Activated CD8-positive, alpha-beta memory T cell treated with anti-CD3 and anti-CD28 coated beads for 24 hours (primary cell): ENCODE measurements at places on chromosomes 3 and 15.
A peak's percentile ranks its signal among the peaks of the same experiment; 100 is the strongest.

GRCh38 chr15:85563731-85564130 is 183.3 kb downstream of the AKAP13 start:
- DNase-seq: no peak

- DNase-seq: no peak
Observed at GRCh38 chr3:143071776-143072175, 47.8 kb upstream of the CHST2 start.

GRCh38 chr15:51776952-51777569 is 25.7 kb downstream of the TMOD2 start:
- DNase-seq: peak; percentile 75

DNA sequence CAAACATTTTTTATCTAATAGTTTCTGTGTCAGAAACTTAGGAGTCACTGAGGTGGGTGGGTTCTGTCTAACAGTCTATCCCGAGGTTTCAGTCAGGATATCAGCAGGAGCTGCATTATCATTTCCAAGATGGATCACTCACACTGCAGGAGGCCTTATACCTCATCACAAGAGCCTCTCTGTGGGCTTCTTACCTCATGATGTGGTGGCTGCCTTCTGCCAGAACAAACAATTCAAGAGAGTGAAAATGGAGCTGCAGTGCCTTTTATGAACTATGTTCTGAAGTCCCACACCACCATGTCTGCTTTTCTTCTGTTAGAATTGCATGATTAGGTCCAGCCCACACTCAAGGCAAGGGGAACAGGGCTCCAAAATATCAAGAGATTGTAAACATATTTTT is 27.9 kb downstream of the RFX7 start:
- no peak for DNase-seq

GRCh38 chr3:190877925-190878324 is 15.4 kb upstream of the GMNC start:
- no peak for DNase-seq

- DNase-seq: no peak
Observed at GRCh38 chr3:65402597-65402996, 636.1 kb downstream of the MAGI1 start.

GRCh38 chr3:174859114-174859735 is at the start of gene NAALADL2:
NAALADL2 (plus strand) TSS chr3:174859334.
- no peak for DNase-seq

- no peak for DNase-seq
Observed at GRCh38 chr15:28037969-28038590, 61.0 kb downstream of the OCA2 start.

DNA sequence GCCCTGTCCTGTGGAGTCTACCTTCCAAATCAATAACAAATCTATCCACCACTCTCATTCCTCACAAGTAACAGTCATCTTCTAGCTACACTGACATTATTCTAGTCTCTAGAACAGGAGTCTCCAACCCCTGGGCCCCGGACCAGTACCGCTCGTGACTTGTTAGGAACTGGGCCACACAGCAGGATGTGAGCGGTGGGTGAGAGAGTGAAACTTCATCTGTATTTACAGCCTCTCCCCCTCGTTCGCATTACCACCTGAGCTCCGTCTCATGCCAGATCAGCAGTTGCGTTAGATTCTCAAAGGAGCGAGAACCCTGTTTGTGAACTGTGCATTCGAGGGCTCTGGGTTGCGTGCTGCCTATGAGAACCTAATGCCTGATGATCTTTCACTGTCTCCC is 31.9 kb downstream of the ROBO2 start:
- DNase-seq: no peak

DNA sequence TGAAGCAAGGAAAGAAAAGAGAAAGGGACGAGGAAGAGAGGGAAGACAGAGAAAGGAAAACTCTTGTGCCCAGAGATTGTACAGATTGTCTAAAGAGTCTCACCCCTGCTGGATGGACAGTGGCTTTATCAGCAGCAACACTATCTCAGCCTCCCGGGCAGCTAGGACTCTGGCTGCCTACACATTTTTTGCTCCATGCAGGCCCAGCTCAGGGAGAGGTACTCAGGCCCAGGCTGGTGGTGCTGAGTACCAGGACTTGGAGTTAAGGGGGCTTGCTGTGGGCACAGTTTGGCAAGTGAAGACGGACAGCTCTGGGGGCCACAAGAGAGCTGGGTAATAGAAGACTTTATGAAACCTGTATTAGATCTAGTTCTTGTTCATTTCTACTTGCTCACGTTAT is 19.1 kb upstream of the RHCG start:
- DNase-seq: no peak

- no peak for DNase-seq
Observed at GRCh38 chr3:14879211-14879874, 60.6 kb downstream of the FGD5 start.

- DNase-seq: no peak
Observed at GRCh38 chr3:127786353-127787070, 35.8 kb downstream of the MGLL start.

GRCh38 chr3:111884411-111885018 is 25.4 kb downstream of the PHLDB2 start:
- no peak for DNase-seq

- no peak for DNase-seq
Observed at GRCh38 chr3:94935738-94936580, 873.1 kb downstream of the NSUN3 start.

DNA sequence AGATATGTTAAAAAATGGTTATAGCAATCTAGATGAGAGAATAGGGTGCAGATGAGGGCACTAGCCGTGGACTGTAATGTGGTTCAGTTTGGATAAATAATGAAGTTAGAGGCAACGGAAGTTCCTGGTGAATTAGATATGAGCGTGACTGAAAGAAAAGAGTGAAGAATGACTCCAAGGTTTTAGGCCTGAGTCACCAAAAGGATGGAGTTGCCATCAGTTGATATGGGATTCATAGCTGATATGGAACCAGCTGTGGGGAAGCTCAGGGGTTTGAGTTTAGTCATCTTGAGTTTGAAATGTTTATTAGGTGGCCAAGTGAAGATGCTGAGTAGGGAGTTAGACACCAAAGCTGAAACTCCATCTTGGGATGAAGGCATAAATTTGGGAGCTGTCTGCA is 66.2 kb downstream of the SSR3 start:
- DNase-seq: no peak

DNA sequence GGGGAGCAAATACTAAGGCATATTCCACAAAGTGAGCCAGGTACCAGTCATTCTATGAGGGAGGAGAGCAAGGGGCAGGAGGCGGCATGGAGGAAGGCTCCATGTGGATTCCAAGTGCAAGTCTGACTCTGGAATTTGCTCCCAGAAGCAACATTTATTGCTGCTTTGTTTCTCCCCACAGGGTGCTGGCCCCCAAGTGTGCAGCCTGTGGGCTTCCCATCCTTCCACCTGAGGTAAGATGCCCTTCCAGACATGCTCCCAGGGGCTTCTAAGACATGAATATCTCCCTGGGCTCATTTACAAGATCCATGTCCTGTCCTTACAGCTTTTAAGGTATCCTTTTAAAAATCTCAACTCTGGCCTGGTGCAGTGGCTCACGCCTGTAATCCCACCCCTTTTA is 15.9 kb upstream of the SACM1L start:
- DNase-seq: no peak

GRCh38 chr3:66592016-66592761 is 91.4 kb upstream of the LRIG1 start:
- no peak for DNase-seq

GRCh38 chr3:127954640-127955039 is 39.6 kb downstream of the KBTBD12 start:
- no peak for DNase-seq

DNA sequence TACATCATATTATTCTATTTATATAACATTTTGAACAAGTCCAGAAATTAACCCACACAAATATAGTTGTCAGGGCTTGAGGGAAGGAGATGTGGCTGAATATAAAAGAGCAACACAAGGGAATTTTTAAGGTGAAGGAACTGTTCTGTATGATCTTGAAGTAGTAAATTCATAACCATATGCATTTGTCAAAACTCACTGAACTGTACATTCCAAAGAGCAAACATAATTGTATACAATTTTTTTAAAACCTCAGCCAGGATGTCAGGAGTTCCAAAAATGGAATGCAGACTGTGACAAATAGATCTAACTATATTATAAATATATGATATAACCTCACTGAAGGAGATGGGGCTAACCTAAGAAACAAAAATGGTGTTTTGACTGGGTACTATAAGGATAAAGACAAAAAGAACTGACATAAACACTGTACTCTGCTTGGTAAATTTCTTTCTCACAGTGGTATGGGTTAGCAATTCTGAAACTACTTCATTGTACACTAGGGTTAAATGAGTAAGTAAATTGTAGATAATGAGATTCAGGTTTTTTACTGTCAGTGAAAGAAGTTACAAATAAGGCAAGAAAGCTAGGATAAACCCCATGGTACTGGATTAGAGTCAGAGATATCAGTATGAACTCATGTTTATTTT is 14.4 kb downstream of the GOLGB1 start:
- DNase-seq: no peak

DNA sequence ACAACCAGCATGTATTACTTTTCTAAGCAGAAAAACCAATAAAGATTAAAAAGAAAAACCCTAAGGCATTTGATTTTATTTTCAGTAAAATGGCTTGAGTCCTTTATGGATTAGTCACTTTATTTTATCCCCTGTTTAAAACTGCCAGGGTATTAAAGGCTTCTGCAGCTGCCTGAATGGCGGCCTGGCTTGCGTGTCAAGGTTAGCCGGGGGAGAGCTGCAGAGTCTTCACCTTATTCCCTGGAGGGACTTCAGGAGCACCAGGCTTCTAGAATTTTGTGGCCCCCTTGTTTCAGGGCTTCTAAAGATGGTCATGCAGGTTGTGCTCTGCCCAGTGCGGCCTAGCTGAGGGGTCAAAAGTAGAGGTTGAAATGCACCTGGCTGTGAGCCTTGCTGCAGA is 58.0 kb upstream of the ICE2 start:
- DNase-seq: no peak

DNA sequence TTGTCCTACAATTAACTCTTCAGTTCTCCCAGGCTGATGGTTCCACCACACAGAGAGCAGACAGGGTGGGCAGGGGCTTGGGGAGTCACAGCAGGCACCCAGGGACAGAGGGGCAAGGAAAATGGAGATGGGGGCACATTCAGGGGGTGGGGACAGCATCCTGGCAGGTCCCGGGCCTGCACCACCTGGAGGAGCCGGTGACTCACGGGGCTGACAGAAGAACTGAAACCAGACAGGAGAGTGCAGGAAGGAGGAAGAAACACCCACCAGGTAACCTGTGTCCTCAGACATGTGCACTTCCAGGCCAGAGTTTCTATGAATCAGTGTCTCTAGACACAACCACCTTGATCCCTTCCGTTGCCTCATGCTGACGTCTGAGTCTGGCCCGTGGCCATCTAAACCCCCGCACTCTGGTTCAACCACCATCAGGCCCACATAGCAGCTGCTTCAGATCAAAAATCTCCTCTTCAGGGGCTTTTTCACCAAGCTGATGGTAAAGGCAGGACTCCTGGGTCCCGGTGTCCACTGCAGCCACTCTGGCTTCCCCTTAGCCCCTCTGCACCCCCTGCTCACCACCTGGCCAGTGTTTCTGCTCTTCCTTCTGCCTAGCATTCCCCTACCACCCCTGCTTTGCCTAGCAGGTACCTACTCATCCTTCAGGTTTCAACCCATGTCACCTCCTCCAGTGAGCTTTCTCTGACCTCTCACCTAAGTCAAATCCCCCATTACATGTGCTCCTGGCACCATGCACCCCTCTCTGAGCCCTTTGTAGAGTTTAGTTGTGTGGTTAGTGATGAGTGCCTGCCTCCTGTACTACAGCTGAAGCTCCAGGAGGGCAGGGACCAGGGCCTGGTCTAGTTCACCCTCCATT is 16.5 kb upstream of the CYP11A1 start:
- peak; percentile 89 for DNase-seq

- no peak for DNase-seq
Observed at GRCh38 chr15:39340903-39341645, 239.8 kb upstream of the THBS1 start.

DNA sequence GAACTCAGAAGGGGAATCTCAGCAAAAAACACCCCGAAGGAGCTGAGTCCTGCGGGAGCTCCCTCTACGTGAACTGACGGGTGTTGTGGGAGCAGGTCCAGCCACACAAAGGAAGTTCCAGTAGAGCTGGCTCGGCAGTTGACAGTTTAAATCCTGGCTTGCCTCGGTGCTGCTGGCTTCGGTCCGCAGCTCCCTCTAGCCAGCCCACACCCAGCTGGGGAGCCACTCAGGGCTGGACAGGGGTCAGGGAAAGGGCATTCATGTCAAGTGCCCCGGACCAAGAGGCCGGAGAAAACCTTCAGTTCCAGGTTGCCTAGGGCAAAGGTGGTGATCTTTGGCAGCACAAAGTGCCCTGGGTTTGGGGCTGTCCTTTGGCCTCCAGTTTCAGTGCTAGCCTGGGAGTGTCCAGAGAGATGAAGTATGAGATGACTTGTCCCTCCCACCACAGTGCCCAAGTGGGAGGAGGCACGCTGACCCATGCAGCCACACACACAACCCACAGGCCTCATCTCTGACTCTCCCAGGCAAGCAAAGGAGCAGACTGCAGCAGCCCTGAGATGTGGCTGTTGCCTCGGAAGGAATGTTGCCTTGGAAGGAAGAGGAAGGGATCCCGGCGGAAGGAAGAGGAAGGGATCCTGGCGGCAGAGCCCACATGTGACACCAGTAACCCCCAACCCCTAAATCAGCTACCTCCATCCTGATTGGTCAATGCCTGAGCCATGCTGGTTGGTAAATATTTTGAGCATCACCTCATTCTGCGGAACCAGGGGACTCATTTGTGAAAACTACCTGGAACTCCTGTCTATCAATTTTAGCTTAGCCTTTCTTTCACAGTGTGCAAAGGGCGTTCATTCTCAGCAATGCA is 13.9 kb upstream of the ANPEP start:
- no peak for DNase-seq

DNA sequence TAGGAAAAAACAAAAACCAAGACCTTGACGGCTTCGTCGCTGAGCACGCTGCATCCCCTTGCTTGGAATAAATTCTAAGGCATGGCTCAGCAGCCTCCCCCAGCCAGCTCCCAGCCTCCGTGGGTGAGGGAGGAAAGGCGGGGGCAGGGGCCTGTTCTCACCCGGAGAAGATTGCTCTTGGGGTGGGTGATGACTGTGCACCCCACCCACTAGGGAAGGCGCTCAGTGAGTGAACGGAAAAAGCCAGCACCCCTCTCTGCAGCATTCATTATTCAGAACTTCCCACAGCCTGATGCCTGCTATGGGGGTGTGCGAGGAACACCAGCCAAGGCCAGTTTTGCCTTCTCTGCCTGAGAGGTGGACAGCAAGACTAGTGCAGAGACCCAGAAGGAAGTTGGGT is 19.3 kb upstream of the NTRK3 start:
- no peak for DNase-seq

- no peak for DNase-seq
Observed at GRCh38 chr3:42226470-42227425, 39.2 kb downstream of the CCK start.

DNA sequence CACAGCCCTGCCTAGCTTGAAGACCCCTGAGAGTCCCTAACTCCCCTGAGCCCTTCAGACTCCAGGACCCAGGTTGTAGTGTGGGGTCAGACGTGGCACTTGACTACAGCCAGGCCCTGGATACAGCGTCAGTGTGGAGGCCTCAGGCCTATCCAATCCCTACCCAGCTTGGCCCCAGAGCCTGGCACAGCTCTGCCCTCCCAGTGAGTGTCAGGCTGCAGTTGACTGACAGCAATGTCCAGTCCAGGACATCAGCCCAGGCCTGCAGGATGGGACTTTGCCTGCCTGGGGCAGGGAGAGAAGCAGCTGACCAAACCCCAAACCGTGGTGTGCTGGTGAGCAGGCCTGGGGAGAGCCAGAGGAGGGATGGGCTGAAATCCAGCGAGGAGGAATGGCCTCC is 27.3 kb downstream of the KLF13 start:
- no peak for DNase-seq

- DNase-seq: no peak
Observed at GRCh38 chr3:10772271-10773161, 43.5 kb upstream of the SLC6A11 start.
